CD4-positive, alpha-beta T cell treated with Interleukin-6 at 100 ng/mL for 8 hours (primary cell): ENCODE measurements at places on chromosomes 2 and 18.

GRCh38 chr2:65027616-65028244 is 28.5 kb upstream of the CEP68 start:
- DNase-seq = no peak

DNA sequence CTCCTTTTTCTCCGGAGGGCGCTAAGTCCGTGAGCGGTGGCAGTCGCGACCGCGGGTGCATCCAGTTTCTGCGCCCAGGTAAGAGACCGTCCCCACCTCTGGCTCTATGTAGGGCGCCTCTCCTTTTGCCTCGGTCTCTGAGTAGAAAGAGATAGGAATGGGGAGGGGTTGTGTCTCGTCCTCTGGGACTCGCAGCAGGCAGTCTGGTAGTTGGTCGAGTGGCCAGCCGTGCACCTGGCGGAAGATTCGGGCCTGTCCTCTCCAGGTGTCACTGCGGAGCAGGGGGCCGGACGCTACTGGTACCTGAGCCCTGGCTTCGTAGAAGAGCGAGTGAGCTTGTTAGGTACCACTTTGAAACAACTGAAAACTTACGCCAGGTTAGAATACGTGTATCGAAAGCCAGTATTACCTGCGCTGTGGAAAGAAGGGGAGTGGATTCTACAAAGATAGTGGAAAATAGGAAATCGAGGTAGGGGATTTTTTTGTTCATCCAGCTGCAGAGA is 403 bp downstream of the MAP2 start:
- DNase-seq = no peak

- DNase-seq = no peak
These were observed 57.4 kb upstream of the GLI2 start for GRCh38 chr2:120678251-120678650.

GRCh38 chr2:27860111-27860510 is 30.1 kb downstream of the RBKS start:
- DNase-seq = no peak

DNA sequence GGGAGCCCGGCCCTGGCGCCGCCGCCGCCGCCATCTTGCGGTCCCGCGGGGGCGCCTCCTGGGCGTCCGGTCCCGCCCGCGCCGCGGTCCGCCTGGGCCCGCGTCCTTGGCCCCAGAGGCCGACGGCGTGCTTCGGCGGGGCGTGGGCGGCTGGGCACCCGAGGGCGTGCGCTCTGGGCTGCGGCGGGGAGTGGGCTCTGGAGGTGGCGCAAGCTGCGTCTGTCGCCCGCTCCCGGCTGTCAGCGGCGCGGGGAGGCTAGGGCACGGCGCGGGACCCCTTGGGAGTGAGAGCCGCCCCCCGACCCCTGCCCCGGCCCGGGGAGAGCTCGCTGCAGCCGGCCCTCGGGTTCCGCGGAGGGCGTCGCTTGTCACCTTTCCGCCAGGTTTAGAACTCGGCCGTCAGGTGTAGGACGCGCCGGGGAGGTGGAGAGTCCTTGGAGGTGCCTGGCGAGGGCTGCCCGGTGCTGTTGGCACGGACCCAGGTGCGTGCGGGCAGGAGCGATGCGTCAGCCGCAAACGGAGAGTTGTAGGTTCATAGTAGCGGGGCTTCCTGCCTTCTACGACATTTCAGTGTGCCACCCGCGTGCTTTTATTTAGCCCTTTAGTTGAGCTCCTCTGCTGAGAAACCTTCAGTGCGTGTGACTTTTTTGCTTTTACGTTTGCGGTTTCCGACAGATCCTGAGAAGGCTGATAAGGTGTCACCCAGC is 921 bp downstream of the VAPA start:
- peak; percentile 77 for DNase-seq

GRCh38 chr2:74421221-74421870 is at the start of the genes C2orf81 and WDR54:
Gene C2orf81, minus strand, starts transcription at chr2:74421619. Its CDS starts 59 bp downstream, at chr2:74421560.
Gene WDR54, plus strand, starts transcription at chr2:74421730. Its CDS starts 424 bp downstream, at chr2:74422154.
- DNase-seq = peak; percentile 94

DNA sequence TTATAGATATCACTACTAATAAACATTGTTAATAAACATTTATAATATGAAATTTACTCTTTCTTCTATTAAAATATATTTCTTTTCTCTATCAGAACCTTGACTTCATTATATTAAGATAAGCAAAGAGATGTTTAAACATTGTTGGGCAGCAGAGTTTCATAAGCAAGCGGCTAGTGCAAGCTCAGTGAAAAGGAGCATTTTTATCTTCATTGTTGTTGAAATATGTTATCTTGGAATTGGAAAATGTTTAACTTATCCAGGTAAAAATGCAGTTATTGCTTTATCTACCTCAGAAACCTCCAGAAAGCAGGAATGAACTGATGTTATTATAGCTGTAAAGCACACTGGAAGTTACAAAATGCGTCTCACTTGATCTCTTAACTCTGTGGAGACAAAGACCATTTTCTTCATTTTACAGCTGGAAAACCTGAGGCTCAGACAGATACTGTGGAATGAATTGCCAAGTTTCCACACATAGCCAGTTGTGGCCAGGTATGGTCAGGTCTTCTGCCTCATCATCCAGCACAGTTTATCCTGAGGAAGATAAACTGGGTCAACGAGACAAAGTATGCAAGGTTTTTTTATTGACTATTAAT is 934.6 kb upstream of the FAM98A start:
- no peak for DNase-seq

GRCh38 chr2:85998071-85998991 is 107.4 kb downstream of the POLR1A start:
- no peak for DNase-seq

DNA sequence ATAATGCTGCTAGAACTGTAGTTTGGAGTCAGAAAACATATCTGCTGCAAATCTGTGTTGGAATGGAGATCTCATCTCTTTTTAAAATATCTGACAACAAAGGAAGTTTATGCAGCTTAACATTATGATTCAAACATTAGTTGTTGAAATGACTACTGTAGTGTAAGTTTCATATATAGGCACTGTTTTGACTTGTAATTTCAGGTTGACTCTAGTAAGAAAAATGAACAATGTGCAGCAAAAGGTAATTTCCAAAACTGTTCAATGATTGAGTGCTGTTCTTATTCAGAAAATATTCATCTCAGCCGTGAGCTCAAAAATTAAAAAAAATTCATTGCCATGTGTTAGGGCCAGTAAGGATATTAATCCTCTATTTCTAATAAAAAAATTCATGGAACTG is 48.5 kb downstream of the CCDC138 start:
- DNase-seq = no peak

DNA sequence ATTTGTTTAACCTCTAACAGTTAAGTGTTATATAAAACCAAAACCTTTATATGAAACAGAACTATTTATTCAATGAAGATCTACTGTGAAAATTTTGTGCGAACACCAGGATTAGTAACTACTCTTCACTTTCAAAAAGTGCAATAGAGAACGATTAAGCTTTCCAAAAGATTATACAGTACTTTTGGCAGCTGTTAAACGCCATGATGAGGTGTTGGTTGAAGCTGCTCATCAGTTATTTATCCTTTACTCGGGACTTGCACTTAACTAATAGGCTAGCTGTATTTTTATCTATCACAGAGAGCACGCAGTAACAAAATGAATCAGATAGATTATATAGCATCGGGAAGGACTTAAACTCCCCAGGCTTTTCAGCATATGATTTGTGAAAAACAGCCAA is 113.6 kb downstream of the GCA start:
- no peak for DNase-seq

DNA sequence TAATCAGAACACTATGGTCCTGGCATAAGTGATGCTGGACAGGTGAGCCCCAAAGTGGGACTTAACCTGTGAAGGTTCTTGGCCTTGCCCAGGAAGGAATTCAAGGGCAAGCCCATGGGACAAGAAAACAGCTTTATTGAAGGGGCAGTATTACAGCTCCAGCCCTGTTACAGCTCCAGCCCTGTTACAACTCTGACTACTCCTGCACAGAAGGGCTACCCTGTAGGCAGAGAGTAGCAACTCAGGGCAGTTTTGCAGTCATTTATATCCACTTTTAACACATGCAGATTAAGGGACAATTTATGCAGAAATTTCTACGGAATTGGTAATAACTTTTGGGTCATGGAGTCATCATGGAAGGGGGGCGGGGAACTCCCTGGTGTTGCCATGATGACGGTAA is 15.7 kb downstream of the IL37 start:
- no peak for DNase-seq

- DNase-seq = no peak
These were observed 730.2 kb upstream of the ZNF804A start for GRCh38 chr2:183868153-183868552.

GRCh38 chr2:68936427-68936826 is 16.3 kb downstream of the GKN2 start:
- no peak for DNase-seq

- DNase-seq = no peak
These were observed 178.2 kb downstream of the PLCL1 start for GRCh38 chr2:197982565-197982964.

DNA sequence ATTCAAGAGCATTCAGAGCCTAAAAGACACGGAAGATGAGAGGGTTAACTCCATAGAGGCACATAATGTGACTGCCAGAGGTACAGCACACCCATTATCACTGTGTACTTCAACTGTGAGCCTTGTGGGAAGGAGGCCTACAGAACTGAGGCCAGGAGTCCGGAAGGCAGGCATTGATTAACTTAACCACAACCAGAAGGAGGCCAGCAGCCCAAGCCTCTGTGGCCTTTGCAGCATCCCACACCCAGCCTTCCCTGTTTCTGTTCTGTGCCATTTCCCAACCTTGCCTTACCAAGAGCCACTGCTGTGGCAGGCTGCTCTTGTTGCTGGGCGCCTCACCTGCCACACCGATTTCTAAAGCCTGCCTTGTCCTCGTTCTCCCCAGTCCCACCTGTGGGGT is 27.2 kb downstream of the SIGLEC15 start:
- DNase-seq = no peak

- no peak for DNase-seq
These were observed 331.6 kb downstream of the CPS1 start for GRCh38 chr2:210888035-210888434.

GRCh38 chr2:44522846-44523245 is 161.1 kb downstream of the CAMKMT start:
- no peak for DNase-seq

GRCh38 chr18:45384962-45385315 is 230.3 kb upstream of the SLC14A2 start:
- DNase-seq = no peak

DNA sequence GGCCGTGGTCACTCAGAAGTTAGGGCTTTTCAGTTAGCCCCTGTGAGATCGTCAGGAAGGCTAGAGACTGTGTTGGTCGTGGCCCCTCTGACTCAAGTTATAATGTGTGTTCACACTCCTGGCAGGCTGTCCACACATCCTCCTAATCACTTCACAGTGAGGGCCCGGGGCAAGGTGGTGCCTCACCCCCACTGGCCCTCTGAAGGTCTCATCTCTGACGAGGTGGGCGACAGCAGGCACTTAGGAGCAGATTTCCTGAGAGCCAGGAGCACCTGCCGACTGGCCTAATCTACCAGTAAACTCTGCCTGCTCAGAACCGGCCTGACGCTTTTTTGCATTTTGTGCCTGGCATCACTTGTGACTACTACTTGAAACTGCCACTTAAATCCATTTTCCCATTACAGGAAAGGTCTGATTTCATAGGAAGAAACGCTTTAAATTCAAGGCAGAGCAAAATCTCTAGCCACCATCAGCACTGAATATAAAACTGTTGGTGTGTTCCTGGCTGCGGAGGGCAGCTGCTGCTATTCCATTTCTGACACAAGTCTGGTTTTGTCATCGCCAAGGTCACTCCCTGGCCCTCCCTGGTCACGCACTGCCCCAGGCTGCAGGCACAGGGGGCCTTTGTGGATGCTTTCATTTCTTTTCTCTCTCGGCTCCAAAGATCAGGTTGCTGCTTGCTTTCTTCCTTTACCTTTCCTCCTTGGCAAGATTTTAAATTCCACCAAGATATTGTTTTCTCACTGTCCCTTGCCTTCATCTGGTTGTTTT is 48.0 kb downstream of the RAB12 start:
- no peak for DNase-seq

DNA sequence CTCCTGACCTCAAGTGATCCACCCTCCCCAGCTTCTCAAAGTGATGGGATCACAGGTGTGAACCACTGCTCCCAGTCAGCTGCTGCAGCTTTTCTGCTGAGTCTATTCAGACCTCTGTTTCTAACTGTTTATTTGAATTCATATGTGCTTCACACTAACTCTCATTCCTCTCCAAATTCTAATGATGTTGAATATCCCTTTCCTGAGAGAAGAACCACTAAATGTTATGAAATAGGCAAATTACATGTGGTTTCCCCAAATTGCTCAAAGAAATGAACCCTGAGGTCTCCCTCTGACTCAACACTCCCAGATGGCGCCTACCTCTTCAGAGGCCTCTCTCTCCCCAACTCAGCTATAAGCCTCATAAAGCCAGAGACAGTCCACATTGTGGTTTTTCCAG is 98.6 kb downstream of the IRS1 start:
- no peak for DNase-seq

GRCh38 chr2:151315381-151315903 is 26.0 kb upstream of the NMI start:
- no peak for DNase-seq

- no peak for DNase-seq
These were observed 356.7 kb upstream of the LYPD1 start for GRCh38 chr2:133026536-133027177.

DNA sequence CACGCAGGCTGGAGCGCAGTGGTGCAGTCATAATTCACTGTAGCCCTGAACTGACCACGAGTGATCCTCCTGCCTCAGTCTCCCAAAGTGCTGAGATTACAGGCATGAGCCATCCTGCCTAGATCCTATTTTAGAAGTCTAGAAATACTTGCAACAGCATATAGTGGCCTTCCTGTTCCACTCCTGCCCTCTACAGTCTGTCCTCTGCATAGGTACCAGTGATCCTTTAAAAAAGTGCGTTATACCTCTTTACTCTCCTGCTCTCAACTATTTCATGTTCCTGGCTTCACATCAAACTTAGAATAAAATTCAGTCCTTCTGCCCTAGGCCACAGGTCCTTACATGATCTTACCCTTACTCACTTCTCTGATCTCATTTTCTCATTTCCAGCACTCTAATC is 6.0 kb downstream of the COMMD1 start:
- DNase-seq = no peak
